ENCODE measurements at places on chromosomes 11 and 22.

DNA sequence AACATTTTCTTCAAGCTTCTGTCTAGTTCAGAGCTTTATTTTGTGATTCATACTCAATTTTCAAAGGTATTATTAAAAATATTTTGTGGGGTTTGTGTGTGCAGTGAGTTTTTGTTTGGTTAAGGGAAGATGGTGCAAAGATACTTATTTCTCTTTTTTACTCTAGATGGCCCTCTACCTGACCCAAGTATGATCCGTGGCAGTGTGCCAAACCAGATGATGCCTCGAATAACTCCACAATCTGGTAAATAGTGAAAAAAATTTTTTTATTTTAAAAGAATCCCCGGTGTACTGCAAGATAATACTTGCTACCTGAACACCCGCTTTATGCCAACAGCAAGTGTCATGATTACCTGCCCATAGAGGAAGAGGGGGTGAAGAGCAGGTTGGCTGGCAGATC, 54.2 kb downstream of the EP300 start:
- DNase-seq, result no peak

DNA sequence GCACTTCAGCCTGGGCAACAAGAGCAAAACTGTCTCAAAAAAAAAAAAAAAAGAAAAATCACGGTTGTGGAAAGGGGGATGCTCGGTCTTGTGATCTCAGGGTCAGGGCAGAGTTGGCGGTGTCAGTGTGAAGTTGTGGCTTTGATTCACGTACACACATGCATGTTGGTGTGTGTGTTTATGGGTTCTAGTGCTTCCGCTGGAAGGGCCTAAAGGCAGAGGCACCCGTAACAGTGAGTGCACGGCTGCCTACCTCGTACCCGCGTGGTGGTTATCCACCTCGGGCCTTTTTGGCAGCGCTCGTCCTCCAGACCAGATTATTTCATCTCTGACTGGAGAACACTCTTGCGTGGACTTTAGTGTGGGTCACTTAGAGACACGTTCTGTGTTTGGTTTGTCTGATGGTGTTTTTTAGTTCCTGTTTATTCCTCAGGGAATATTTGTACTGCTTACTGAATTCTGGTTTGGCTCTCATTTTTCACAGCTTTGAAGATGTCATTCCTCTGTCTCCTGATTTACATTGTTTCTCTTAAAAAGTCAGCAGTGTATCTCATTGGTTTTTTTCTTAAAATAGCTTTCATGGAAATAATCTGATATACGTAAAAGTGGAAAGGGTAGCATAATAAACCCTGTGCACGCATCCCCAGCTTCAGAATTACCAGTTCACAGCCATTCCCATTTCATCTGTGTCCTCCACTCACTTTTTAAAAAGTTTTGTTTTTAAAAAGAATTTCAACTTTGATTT, 15.6 kb downstream of the ZBED4 start:
- no peak for DNase-seq

DNA sequence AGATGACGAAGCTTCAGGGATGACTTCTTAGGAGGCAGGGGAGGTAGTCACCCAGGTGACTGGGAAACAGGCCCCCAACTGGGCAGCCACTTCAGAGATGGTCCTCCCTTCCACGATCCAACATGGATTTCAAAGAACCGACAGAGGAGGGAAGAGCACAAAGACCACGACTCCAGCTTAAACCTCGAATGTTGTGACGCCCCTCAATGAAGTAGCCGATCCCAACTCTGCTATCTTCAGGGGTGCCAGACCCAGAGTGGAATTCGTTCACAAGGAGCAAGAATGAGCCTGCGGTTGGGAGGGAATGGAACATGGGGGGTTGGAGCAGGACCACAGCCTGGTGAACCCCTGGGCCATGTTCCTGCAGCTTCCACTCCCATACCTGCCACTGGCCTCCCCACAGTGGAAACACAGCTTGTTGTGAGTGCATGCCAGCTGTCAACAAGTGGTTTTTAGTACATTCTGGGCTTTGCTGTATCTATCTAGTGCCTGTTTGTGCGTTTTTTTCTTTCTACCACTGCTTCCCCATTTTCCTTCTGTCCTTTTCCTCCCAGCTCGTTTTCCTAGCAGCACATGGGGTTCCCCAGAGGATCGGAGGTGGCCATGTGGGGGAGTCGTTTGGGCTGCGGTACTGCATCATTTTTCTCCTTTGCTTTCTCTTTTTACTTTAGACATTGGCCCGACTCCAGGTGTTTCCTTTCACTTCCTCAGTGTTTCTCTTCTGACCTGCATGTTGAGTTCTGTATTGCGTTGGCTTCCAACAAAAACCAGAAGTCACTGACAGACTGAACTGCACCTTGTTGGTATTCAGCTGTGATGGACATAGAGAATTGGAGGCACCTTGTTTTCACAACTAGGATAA, 65.8 kb downstream of the MORC2 start:
- DNase-seq, result no peak

DNA sequence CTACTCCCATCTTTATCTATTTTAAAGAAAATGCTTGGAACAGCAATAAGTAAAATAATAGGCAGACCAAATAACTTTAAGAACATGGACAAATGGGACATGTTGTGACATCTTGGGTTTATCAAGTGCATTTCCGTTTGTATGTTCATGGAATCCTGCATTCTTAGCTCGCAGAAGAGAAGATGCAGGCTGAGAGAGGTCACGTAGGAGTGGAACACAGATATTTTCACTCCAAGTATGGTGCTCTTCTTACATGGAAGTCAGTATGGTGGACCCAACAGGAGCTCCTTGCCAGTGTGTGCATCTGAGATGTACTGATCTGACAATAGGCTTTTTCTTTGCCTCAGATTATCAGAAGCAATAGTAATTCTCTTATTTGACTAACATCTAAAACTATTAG, 1.7 kb downstream of the E2F8 start:
- DNase-seq, result no peak

DNA sequence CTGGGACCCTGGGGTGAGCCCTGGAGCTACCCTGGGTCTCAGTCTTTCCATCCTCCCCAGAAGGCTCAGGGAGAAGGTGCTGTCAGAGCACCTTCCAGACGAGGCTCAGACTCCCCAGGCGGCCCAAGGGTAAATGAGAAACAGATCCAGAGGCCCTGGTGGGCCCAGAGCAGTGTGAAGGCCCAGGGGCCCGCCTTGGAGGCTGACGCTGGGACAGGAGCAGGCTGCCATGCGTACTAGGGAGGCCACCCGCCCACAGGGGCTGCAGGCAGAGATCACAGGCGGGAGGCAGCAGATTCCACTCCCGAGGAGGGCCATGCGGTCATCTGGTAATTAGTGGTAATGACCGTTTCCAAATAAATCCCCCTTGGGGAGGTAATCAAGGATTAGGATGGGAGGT, 5.2 kb downstream of the WNT11 start:
- DNase-seq, result no peak

- no peak for DNase-seq
These were observed 4.8 kb downstream of the SPATA19 start for GRCh38 chr11:133840479-133840941.

DNA sequence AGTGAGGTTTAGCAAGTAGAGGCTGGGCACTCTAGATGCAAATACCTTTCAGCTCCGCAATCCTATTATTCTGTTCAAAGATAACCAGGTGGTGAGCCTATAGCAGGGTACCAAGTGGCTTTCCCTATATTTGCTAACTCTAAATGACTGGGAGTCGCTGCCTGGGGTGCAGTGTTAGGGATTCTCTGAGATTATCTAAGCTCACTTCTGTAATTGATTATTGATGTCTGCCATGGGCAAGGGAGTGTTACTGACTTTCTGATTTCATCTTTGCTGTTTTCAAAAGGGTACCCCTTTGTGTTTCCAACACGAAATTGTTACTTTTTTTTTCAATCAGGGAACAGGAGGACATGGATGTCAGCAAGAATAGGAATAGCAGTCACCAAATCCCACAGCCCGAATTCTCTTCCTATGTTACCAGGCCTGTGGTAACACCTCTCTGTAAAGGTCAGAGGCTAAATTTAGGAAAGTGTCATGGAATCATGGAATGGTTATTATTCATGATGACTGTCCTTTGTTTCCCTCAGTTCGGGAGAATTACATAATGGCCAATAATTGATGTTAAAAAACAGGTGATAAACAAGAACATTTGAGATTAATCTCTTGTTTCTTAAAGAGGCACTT, 62.6 kb upstream of the CRYBB3 start:
- DNase-seq, result no peak

DNA sequence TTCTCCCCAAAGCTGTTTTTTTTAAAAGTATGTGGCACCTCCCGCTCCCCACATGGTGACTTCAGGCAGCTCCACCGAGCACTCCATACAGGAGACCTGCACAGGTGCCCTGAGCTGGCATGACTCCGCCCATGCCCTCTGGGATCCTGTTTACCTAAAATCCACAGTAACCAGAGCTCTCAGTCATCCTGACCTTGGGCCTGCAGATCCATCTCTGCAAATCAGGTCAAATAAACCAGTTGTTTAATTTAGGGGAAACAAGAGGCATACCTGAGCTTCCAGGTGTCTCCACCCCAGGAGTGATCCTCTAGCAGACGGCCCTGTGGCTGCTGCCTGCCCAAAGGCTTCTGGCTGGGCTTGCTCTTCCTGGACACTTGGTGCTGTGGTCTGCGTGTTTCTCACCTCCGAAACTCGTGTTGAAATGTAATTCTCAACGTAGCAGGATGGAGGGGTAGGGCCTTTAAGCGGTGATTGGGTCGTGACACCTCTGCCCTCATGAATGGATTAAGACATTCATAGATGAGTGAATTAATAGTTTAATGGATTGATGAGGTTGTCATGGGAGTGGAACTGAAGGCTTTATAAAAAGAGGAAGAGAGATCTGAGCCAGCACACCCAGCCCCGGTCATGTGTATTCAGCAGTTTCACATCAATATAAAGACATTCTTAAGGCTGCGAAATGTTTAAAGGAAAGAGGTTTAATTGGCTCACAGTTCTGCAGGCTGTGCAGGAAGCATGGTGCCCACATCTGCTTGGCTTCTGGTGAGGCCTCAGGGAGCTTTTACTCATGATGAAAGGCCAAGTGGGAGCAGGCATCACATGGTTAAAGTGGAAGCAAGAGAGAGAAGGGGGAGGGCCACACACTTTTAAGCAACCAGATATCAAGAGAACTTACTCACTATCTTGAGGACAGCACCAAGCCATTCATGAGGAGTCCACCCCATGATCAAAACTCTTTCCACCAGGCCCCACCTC, 34.1 kb downstream of the LINC01488 start:
- DNase-seq, result no peak

- DNase-seq, result no peak
These were observed 33.5 kb downstream of the ARVCF start for GRCh38 chr22:19982991-19983578.

GRCh38 chr11:5938603-5938965, 3.5 kb upstream of the OR56A3 start:
- DNase-seq, result no peak

DNA sequence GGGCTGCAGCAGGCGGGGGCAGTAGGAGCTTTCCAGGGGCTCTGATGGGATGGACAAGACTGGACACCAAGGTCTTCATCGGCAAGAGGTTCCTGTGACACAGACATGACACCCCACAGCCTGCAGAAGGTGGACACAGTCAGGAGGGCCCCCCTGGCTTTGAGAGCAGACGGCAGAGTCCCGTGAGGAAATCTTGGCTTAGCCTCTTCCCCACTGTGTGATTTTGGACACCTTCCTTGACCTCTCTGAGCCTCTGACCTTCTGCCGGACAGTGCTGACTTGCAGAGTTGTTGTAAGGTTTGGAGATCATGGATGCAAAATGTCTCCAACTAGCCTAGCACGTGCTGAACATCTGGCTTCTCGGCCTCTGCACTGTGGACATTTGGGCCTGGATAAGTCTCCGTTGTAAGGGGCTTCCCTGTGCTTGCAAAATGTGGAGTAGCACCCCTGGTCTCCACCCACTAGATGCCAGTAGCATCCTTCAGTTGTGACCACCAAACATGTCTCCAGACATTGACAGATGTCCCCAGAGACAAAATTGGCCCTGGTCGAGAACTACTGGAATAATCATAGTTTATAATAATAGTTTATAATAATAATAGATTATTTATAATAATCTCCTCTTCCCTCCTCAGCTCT, 54.6 kb downstream of the MCM5 start:
- no peak for DNase-seq

DNA sequence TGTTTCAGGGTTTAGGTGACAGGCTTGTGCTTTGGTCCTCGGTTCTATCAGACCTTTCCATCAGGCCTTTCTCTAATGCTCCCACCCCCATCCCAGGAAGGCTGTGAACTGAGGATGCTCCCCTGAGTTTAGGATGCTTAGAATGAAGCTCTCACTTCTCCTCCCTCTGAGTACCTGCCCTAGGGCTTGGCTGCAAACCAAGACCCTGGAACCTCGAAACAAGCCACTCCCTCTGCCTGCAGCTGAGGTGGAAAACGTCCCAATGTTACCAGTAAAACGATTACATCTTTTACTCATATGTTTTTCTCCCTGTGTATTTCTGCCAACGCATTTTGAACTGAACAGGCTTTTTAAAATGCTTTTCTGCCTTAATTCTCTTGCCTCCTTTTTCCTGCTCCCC, 54.5 kb upstream of the BMAL1 start:
- no peak for DNase-seq

DNA sequence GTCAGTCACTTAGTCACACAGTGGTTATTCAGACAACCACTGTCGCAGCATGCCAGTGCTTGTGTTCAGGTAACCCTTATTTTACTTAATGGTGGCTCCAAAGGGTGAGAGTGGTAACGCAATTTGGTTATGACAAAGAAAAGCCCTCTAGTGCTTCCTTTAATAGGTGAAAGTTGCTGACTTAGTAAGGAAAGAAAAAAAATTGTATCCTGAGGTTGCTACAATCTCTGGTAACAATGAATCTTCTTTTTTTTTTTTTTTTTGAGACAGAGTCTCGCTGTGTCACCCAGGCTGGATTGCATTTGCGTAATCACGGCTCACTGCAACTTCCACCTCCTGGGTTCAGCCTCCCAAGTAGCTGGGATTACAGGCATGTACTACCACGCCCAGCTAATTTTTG, 64.5 kb downstream of the C11orf91 start:
- peak; percentile 18 for DNase-seq

GRCh38 chr22:49093192-49093880, 734.3 kb downstream of the BRD1 start:
- no peak for DNase-seq

- DNase-seq, result no peak
These were observed 11.3 kb downstream of the SDHD start for GRCh38 chr11:112097734-112098528.

- DNase-seq, result no peak
These were observed 79.5 kb downstream of the HORMAD2 start for GRCh38 chr22:30159561-30160353.

- DNase-seq, result no peak
These were observed 98.4 kb downstream of the CCDC83 start for GRCh38 chr11:85953491-85954143.

DNA sequence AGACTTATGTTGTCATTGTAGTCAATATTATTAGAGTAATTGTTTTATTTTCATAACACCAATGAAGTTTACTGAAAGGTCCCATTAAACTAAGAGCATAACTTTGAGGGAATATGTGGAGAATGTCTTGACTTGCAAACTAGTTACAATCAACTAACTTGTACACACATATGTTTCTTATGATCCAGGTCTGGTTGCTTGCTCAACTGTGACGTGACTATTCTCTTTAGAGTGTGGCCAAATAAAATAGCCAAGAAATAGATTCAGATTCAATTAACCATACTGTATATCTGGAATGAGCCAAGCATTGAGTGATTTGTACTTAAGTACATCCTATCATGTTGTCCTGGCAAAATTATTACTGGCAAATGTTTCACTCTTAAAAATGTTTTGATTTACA, 101.7 kb downstream of the METTL15 start:
- no peak for DNase-seq

- DNase-seq, result no peak
These were observed 8.2 kb downstream of the LTO1 start for GRCh38 chr11:69666752-69667536.

- no peak for DNase-seq
These were observed 81.4 kb downstream of the CDKN1C start for GRCh38 chr11:2804189-2804588.
